ENCODE measurements at places on chromosomes 6 and 20.

DNA sequence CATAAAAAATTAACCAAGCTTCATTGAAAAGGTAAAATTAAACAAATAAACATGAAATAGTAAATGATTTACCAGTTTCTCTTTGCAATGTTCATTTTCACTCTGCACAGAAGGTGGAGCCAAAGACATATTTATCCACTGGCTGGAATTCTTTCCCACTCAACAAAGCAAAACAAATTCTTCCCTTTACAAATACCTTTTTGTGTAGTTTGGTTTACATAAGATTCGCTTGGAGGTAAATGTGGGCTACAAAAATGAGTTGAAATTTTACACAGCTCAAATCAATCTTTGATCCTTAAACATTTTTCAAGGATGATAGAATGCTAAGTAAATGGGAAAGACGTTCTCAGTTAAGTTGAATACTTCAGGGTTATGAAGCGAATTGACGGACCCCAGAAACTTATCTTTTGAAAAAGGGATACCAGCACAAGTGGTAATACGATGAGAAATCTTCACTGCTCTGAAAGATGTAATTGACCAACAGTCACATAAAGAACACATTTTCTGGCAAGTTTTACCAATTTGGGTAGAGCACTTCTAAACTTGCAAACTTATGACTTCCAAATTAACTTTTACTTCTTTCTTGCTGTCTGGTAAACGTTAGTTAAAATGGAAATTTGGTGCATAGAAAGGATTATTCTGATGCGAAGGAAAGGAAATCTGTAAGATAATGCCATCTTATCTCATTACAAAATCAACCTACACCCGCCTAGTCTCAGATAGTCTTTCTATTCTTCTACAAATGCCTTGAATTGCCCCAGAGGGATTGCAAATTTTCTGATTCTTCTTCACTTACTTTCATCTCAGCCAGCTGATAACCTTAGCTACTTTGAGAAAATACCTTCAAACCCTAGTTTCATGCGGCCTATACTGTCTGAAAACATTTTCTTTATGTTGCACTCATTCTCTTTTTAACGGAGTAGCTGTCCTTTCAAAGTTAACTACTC is 4.7 kb upstream of the GJA1 start:
- peak; percentile 53 for DNase-seq

GRCh38 chr6:105291525-105291924 is 111.4 kb downstream of the PREP start:
- DNase-seq, result no peak

GRCh38 chr6:54860739-54861138 is 14.2 kb downstream of the FAM83B start:
- no peak for DNase-seq

DNA sequence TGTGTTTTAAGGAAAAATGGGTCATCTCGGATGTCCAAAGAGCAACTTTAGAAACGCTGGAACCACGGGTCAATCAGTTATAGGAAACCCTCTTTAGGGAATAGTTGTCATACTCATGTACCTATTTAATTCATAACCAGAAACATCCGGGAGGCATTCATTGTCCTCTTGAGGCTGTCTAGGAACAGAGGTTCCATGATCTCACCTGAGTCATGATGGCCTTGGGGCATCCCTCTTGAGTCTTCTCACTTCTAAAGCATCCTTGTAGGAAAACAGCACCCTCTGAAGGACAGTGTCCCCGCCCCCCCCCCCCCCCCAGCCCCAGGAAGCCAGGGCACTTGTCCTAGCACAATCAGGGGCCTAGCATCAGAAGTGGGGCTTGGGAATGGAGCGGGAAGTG is 46.3 kb upstream of the CDH4 start:
- DNase-seq, result no peak

DNA sequence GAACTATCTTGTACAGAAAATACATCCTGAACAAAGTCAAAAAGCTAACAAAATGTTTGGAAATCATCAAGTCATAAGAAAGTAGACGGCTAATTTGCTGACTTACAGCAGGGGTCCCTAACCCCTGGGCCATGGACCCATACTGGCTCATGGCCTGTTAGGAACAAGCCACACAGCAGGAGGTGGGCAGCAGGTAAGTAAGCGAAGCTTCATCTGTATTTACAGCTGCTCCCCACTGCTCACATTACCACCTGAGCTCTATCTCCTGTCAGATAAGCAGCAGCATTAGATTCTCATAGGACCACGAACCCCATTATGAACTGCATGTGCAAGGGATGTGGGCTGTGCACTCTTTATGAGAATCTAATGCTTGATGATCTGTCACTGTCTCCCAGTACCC is 115.5 kb downstream of the CDK19 start:
- DNase-seq, result no peak
